Neuronal stem cell (in vitro differentiated cells): ENCODE measurements at places on chromosomes 6 and 20.
A peak's percentile ranks its signal among the peaks of the same experiment; 100 is the strongest.

- DNase-seq = no peak
Measured at GRCh38 chr6:19349429-19349828, 487.7 kb upstream of the ID4 start.

GRCh38 chr20:63248835-63249591 lies 5.2 kb downstream of the NKAIN4 start:
- no peak for DNase-seq

DNA sequence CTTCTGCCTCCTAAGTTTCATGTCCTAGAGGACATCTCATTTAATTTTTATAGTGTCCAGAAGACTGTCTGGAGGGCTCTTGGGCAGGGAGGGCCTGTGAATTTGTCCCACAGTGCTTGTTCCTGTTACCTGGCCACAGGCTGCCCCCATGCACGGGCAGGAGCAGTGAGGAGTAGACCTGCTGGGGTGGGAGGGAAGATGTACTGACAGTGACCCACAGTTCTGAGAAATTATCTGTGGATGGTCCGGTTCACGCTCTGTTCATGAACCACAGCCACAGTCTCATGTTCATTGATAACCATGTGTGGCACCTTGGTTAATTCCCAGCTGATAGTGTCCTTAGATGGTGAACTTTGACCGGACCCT lies 18.8 kb upstream of the ZNF831 start:
- no peak for DNase-seq

DNA sequence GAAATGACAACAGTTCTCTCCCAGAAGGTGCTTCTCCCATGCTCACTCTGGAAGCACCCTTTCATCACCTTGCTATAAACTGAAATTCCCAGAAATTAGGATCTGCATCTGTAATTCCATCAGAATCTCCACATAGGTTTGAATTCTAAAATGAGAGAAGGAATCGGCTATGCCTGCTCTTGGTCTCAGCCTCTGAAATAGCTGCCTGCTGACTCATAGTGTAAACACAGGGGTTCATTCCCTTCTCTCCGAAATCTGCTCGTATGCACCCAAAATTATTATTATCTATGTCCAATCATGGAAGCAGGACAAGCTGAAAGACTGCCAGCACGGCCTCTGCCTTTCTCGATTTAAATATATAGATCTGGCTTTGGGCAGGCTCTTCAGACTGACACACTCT lies 74.6 kb upstream of the TAB2 start:
- no peak for DNase-seq

- DNase-seq = no peak
Measured at GRCh38 chr20:19828232-19828631, 70.2 kb downstream of the RIN2 start.

GRCh38 chr20:63522981-63523611 lies 2.5 kb downstream of the PPDPF start:
- DNase-seq = no peak

GRCh38 chr20:4335722-4336121 lies 320.4 kb upstream of the RNF24 start:
- DNase-seq = no peak

GRCh38 chr20:46031014-46031569 lies 2.1 kb downstream of the SLC12A5 start:
- DNase-seq = no peak

- DNase-seq = no peak
Measured at GRCh38 chr20:40110311-40110831, 578.7 kb downstream of the MAFB start.

DNA sequence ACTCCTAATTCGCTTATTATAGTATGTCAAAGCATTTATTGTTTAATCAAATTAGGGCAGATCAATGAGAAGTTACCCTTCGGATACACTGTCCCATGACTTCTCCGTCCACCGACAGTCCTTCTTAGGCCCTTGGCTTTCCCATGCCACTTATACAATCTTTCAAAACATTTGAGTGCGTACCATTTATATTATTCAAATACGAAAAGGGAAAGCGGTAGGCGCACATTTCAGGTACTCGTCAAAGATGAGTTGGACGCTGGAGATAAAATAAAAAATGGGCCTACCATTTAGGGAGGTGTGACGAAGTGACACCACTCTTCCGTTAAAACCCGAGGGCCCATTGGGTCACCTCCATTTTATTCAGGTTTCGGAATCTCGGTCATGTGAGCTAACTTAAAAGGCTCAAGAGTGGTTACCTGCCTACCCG lies 542 bp upstream of the AFG1L start:
- no peak for DNase-seq

GRCh38 chr6:31763619-31763940 lies 1.1 kb downstream of the SAPCD1 start:
- peak; percentile 71 for DNase-seq

DNA sequence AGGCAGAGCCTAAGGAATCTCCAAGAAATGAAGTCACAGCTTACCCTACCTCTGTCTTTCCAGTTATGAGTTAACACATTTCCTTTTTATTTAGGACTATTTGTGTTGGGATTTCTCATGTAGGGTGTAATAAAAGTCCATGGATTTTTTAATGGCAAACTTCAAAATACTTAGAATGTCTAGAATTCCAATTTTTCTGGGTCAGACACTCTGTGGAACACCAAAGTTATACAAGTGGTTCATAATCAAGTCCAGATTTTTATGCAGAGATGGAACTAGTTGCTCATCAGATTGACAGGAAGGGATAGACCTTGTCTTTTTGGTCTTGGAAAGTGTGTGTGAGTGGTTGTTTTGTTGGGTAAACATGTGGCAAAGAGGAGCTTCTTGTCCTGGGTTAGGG lies 303.5 kb upstream of the RNF24 start:
- no peak for DNase-seq

GRCh38 chr6:88839280-88839679 lies 124.1 kb downstream of the RNGTT start:
- DNase-seq = no peak

DNA sequence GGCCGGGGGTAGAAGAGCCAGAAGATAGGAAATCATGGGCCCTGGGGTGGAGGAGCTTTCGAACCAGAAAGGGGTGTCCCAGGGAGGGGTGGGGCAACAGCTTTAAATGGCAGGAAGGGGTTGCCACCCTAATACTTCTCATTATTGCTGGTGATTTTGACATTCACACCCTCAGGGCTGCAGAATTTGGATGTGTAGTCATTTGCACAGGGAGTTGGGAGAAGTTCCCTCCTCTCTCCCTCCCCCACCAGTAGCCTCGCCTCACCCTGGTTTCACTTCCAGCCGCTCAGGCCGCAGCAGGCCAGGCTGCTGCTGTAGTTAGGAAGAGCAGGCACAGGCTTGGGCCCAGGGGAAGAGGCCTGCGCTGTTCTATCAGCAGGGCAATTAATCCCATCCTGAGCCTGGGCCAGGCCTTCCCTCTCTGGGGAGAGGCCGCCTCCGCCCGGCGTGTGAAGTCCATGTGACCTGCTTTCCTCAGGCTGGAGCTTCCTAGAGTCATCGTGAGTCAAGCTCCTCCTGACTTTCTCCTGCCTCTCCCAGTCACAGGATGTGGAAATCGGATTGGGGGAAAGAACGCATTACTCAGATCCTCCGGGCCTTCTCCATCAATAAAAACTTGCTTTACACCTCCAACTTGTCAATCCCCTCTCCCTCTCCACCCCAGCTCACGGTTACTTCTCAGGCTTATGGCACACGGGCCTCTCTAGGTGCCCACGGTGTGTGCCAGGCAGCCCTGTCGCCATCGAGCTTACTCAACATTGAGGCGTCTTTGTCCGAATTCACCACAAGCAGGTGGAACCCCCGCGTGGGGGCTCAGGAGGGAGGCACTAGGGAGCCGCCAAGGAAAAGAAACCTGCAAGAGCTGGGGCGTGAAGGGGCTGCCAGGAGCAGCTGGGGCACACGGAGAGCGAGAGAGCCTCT lies 7.8 kb downstream of the ADTRP start:
- no peak for DNase-seq
